ENCODE measurements at places on chromosomes 3 and 15.

DNA sequence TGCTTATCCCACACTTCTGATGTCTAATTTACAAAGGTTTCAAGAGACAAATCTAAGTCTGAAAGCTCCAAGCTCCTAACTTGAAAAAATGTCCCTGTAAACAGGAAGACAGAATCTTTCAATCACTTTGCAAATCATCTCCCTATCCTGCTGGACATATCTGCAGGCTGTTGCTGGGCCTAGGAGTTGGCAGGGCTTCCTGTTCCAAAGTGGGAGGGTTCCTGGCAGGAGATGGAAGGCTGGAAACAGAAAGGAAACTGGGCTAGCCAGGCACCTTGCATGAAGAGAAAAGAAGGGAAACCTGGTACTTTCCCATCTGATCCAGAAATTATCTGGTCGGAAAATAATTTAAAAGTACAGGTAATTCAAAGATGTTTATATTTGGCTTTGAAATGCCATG lies 227.3 kb upstream of the IL12A start:
- no peak for DNase-seq

- no peak for DNase-seq
Measured at GRCh38 chr3:181637056-181637455, 74.7 kb upstream of the SOX2 start.

- no peak for DNase-seq
Measured at GRCh38 chr15:53218666-53219580, 428.8 kb upstream of the ONECUT1 start.

DNA sequence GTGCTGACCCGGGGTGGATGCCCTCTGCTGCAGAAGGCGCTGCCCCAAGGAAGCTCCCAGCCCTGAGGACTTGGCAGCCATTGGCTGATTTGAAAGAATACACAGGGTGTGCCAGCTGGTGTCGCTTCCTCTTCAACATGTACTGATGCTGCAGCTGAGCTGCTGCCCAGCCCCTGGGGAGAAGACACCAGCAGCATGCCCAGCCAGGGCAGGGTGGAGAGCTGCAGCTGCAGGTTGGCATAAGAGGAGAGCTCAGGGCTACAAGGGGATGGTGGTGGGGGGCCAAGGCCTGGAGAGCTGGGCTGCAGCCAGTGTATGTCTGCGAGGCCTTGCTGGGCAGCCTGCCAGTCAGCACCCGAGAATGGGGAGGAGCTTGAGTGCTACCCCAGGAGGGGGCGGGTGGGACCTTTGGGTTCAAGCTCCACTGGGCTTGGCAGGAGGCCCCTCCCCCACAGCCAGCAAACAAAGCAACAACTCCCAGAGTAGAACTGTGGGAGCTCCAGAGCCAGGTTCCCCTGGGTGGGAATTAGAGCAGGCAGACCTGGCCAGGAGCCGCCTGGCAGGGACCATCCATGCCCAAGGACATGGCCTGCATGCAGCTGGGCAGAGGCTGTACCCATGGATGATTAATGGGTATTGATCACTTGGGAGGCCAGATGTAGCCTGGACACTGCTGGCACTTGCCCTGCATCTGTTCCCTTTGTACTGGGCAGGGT lies 9.2 kb upstream of the SEMA4B start:
- no peak for DNase-seq

GRCh38 chr15:80556694-80557367 lies 138.3 kb upstream of the ABHD17C start:
- DNase-seq: no peak

DNA sequence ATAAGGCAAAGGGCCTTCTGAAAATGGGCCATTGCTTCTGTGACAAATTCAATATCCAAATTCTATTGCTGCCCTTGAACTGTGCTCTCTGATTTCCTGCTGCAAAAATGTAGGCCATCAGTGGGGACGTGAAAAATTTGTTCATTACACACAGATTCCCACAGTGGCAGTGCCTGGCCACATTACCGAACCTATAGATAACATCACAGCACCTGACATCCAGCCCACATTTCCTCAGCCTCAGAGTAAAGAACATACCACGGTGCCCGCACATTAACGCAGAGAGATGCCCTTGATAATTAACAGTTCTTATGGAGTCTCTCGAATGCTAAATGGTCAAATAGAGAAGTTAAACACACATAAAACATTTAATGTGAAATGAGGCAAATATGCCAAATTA lies 931.6 kb upstream of the CFAP20DC start:
- no peak for DNase-seq

DNA sequence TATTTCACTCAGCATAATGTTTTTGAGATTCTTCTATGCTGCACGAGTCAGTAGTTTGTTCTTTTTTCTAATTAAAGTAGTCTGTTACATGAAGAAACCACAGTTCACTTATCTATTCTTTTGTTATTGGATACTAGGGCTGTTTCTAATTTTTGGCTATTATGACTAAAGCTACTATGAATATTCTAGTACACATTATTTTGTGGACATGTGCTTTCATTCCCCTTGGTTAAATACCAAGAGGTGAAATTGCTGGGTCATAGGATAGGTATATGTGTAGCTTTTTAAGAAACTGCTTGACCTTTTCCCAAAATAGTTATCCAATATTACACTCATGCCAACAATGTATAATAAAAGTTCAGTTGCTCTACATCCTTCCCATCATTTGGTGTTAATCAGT lies 8.9 kb downstream of the PDE8A start:
- no peak for DNase-seq

GRCh38 chr3:126423191-126424038 lies 28.7 kb downstream of the CFAP100 start:
- DNase-seq: no peak

- DNase-seq: no peak
Measured at GRCh38 chr3:132079147-132079546, 44.3 kb upstream of the CPNE4 start.

GRCh38 chr3:8256441-8257071 lies 245.1 kb upstream of the LMCD1 start:
- DNase-seq: no peak

DNA sequence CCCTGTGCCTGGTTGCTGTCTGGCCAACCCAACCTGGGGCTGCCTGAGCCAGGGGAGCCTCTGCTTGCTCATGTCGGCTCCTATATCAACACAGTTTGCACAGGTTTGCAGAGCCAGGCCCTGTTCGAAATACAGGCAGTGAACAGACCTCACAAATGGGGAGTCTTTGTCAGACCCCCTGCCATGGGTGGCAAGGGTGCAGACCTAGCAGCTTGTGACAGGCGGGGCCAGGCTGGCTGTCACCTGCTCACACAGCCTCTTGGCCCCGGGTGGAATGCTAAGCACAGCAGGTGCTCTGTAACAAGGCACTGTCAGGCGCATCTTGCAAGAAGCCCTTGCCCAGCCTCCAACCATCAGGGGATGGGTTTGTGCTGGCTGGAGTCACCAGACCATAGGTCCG lies 47.3 kb downstream of the BDH1 start:
- DNase-seq: no peak

DNA sequence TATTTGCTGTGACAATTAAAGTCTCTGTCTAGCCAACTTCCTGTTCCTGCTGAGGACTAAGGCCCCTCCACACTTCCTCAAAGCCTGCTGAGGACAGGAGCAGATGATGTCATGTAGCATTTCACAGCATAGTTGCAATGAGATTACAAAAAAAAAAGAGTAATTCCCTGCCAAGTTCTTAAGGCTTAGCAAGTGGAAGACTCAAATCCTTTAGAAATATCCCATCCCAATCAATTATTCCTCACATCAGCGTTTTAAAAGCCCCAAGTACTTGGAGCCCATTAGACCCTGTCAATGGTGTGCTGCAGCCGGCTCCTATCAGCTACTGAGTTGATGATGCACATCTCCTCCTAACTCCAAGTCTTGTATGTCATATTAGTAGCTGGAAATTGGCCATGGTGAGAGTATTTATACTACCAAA lies 51.7 kb downstream of the TRANK1 start:
- no peak for DNase-seq

GRCh38 chr15:65835447-65835846 lies 33.8 kb upstream of the RAB11A start:
- no peak for DNase-seq

- DNase-seq: no peak
Measured at GRCh38 chr15:69469467-69470201, 17.0 kb downstream of the RPLP1 start.

GRCh38 chr3:158050461-158050860 lies 55.8 kb downstream of the SHOX2 start:
- DNase-seq: no peak

Measured in activated gamma-delta T cell (primary cell).